ENCODE measurements at places on chromosomes 12 and 14.

GRCh38 chr12:98085046-98085755 lies 430.2 kb upstream of the TMPO start:
- DNase-seq, result no peak

- DNase-seq, result no peak
Observed at GRCh38 chr12:46343118-46343852, 29.3 kb downstream of the SLC38A2 start.

DNA sequence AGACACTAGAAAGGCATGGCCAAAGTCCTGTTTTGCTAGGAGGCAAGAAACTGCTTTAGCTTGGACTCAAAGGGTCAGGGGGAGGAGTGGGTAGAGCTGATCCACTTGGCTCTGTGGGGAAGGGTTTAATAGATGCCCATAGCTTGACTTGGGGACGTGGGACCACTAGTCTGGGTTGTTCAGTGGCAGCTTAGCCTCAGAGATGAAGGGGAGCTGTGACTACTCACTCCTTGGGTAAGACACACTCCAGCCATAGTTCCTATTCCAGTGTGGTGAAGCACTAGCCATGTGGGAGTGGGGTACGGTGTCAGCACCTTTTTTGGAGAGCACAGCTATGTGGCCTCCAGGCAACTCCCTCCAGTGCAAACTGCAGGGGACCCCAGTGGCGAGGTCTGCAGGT lies 257.3 kb downstream of the TMEM121 start:
- no peak for DNase-seq

DNA sequence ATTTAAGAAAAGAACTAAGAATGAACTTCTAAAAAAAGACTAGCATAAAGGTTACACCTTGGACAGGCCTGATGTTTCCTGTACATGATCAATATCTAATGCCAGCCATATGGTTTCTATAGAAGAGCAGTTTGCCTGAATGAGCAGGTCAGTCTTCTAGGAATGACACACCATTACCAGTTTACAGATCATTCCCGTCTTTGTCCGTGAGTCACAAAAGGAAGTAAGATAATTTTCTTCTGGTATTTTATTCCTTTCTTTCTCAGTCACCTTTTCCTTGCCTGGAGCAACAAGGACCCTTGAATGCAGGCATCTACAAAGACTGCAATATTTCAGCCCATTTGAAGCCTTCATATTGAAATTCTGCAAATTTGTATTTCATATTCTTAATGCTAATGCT lies 44.6 kb upstream of the CNTN1 start:
- DNase-seq, result no peak

DNA sequence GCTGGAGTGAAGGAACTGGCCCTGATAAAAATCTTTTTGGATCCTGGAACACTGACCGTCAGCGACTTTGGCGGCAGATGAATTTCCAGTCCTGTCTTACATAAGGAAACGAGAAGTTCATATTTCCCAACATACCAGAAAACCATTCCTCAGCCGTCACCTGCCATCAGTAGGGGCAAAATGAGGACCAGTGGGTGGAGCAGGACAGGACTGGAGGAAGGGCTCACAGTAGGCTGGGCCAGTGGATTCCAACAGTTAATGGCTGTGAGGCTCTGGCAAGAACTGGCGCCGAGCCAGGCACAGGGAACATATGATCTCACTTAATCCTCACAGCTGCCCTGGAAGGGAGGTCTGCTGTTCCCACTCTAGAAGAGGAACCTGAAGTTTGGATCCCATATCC lies 67.2 kb upstream of the FAM181A start:
- DNase-seq, result no peak

DNA sequence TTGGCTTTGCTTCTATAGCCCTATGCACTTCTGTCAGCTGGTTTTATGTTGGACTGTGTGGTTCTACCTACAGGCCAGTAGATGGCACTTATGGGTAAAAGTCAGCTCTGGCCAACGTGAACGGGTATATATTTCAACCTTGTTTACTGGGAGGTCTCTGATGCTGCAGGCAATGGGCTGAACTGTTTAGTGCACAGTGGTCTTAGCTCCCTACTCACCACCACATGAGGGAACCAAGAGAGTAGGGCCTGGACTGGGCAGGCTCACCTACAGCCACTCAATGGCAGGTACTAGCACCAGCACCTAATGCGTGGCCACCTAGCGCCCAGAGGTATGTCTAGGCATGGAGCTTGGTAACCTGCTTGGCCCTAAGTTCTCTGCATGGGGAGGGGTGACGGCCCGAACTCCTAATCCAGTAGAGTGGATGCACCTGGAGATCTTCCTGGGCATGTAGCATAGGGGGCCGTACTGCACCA lies 481.8 kb downstream of the TMEM117 start:
- DNase-seq, result no peak

GRCh38 chr14:42490536-42490935 lies 883.9 kb downstream of the LRFN5 start:
- DNase-seq, result no peak

GRCh38 chr14:34021096-34021495 lies 70.2 kb upstream of the EGLN3 start:
- no peak for DNase-seq

- DNase-seq, result no peak
Observed at GRCh38 chr12:67928621-67929383, 60.4 kb upstream of the IFNG-AS1 start.

DNA sequence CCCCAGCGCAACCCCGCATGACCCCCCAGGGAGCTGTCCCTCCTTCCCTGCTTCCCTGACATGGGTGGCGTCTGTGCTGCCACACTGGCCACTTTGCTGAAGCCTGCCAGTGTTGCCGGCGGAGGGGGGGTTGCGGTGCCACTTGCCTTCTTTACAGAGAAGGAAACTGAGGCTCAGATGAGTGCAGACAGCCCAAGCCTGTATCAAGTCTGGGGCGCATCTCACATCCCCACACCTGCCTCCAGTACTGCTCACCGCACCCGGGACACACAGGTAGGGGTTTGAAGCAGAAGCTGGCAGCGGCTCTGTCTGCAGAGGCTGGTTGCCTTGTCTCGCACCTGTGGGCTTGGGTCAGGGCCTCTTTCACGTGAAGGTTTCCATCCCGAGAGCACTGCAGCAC lies 104.7 kb upstream of the RTL1 start:
- DNase-seq, result no peak
